ENCODE measurements at places on chromosomes 5 and 9.

DNA sequence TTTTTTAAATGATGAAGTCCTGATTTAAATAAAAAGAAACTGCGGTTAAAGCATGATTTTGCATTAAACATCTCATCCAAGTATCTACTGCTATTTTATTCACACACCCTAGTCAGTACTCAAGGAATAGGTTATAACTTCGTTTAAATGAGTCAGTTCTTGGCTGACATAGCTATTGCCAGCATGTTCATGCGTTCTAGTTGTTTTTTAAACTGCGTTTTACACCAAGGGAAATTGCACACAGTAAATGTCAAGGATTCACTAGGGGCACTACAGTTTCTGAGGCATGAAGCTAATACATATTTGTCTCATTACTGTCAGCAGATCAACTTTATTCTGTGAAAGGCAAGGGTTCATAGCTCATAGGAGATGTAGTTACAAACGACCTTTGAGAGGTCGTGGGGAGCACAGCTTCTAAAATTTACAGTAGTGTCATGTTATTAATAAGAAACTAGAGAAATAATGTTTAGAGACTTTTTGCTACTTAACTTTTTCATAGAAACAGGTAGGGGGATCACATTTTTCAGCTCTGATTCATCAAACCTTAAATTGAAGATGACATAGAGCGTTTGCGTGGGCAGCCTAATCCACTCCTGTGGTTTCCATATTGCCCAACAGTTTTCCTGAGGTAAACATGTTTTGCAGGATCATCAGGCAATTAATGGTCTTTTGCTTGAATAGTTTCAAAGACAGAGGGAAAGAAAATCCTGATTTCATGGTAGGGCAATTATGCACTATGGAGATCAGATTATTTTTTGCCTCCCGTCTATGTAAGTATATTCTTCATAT, 2222.7 kb upstream of the WWC1 start:
- peak; percentile 87 for DNase-seq

DNA sequence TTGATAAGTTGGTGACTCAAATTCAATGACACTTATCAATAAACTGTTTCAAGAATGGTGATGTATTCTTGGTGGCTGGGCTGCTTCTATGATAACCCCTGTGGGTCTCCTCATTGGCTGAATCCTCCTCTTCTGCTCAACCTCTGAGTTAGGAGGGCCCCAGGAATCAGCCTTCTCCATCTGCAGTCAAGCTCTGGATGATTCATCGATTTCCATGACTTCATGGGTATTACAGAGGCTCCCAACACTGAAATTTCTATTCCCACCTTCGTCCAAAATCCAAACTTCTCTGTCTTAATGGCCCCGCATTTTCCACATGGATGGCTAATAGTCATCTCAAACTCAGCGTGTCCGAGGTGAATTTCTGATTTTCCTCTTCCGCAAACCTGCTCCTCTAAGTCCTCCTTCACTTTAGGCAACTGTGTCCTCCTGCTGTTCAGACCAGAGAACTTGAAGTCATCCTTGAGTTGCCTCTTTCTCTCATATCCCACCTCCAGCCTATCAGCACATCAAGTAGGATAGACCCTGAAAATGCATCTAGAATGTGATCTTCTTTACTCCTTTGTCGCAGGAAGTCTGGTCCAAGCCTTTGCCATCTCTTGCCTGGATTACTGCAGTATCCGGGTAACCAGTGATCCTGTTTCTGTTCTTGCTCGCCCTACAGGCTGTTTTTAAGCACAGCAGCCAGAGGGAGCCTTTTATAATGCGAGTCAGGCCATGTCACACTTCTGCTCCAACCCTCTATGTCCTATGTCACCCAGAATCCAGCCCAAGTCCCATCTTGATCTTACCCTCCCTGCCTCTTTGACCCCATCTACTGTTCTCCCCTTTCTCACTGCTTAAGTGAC, 41.4 kb upstream of the IL7R start:
- peak; percentile 18 for DNase-seq

DNA sequence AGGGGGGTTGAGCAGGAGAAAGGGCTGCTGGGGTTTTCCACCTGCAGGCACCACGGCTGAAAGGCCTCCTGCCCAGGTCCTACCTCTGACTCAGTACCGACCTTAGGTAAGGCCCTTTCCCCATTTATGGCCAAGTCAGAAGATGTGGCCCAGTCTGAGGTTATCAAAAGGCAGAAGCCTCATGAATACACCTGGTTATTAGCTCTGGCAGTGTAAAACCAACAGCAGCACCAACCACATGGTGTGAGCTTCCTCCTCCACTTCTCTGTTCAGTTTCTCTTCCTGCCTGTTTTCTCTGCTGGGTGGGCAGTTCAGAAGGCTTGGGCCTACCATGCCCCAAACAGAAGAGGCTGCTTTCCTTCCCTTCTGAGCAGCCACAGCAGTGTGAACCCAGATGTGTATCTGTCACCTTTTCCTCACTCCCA, 86.9 kb downstream of the UGCG start:
- no peak for DNase-seq

- DNase-seq, result no peak
These were observed 586.2 kb upstream of the ADAMTS16 start for GRCh38 chr5:4553978-4554377.

Measured in RWPE1 (cell line).